ENCODE measurements at places on chromosomes 2 and 18.
A peak's percentile ranks its signal among the peaks of the same experiment; 100 is the strongest.

DNA sequence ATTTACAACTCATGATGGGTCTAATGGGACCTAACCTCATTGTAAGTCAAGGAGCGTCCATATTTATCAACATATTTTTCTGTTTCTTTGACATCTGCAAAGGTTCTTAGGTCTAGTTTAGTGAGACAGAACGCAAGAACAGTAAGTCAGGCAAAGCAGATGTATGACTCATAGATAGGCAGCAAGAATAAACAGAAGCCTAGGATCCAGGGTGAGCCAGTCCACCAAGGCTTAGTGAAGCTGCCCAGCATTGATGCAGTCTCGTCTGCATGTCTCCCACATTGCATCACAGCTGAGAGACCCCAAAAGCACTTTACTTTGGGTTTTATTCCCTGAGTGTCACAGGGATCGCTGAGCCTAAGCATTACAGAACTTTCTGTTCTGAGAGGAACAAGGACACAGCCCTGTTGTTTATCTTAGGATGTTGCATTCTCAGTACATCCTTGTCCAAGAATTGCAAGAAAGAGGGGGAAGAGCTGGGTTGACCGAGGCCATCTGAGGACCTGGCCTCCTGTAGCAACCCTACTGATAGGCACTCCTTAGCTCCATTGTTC, 29.6 kb upstream of the TMEM177 start:
- no peak for DNase-seq

GRCh38 chr2:26587994-26588393, 53.2 kb downstream of the CIB4 start:
- no peak for DNase-seq

DNA sequence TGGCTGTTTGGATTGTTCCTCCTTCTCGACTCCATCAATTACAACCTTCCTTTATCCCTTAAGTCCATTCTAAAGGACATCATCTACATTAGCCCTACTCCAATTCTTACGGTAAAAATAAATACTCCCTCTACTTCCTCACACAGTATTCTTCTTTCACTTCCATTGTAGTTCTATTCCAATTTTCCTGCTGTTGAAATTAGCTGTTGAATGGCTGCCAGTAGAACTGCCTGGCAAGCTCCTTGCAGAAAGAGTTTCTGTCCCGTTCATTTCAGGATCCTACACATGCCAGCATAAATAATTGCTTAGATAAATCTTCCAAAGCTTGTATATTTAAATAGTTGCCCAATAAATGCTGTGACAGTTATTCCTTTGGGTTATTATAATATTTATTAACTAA, 459.3 kb upstream of the TRIB2 start:
- no peak for DNase-seq

DNA sequence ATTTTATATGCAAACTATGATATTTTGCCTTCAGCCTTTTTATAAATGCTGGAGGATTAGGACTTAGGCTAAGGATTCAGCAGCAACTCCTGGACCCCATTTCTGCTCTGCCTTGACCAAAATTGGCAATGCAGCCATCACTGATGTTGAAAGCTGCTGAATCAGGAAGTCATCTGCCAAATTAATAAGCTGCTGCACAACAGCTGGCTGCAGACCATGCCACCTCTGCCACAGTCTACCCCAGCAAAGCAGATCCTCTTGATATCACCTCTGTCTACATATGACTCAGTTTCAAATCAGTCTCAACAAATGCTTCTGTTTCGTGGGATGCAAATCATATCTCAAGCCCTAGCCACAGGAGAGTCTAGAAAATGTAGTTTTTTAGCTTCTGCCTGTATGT, 7.1 kb upstream of the SOS1 start:
- DNase-seq, result peak; percentile 77

- DNase-seq, result no peak
These were observed 17.6 kb downstream of the FBXO11 start for GRCh38 chr2:47888581-47889280.

- no peak for DNase-seq
These were observed 67.0 kb downstream of the TSHZ1 start for GRCh38 chr18:75277610-75277928.

DNA sequence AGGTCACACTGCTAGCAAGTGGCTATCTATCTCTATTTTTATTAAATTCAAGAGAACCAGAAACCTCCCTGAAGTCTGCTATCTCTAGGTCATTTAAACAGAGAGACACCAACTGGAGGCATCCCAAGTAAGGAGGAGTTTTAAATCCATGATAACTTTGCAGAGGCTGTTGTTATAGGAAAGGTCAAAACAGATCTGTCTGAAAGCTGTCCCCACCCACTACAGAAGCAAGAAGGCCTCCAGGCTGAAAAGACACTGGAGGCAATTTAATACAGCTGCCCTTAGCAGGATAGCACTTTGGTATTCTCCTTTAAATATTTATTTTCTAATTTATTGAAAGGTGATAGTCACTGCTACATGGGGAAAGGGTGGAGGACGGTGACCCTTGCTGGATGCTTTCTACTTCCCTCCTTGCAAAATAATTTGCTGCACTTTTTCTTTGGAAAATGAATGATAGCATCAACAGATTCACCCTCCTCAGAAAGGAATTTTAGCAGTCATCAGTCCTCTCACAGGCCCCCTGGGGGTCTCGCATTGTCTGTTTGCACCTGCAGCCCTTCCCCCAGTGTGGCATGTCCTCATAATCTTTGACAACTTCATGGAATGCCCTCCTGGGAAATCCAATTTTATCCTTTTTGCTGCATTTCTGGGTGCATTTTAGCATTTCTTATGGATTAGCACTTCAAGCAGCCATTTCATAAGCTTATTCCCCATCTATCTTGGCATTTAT, 429.5 kb upstream of the TNP1 start:
- no peak for DNase-seq

DNA sequence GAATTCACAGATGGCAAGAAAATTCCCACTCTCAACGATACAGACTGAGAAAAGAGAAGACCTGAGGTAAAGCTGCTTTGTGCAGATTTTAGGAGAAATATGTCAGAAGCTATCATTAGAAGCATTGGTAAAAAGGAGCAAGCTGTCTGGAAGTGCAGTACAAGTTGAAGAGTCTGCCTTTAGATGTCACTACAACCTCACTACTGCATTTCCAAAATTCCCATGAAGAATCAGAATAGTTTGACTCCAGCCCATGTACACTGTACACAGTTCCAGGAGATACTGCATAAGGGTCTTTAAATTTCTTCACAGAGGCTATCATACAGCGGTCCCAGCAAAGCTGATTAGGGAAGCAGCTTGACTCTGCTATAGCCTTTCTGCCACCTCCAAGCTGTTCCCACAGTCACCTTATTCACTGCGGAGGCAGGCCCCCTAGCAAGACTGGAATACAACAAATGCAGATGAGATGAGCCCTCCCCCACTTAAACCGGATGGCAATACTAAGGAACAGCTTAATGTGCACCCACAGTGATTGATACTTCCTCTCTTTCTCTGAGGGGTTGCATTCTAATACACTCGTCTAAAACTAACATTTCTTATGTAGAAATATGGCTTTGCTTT, 527.4 kb downstream of the TMEM182 start:
- DNase-seq, result no peak

DNA sequence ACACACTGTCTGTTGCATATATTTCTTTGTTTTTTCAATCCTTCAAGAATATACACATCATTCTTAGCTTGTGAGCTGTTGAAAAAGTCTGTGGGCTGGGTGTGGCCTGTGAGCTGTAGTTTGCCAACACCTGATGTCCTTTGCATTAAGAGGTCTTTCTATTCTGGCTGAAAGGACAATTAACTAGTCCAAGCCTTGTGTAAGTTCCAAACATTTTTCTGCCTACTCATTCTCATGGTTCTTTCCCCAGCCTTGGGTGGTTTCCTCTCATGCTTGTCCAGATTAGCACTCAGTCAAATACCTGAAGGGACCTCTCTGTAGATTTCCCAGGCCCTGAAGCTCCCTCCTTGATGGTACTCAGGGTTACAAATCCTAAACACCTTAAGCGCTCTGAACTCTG, 57.8 kb upstream of the NABP1 start:
- DNase-seq, result no peak

- no peak for DNase-seq
These were observed 265.3 kb downstream of the HDAC4 start for GRCh38 chr2:239135531-239135930.

DNA sequence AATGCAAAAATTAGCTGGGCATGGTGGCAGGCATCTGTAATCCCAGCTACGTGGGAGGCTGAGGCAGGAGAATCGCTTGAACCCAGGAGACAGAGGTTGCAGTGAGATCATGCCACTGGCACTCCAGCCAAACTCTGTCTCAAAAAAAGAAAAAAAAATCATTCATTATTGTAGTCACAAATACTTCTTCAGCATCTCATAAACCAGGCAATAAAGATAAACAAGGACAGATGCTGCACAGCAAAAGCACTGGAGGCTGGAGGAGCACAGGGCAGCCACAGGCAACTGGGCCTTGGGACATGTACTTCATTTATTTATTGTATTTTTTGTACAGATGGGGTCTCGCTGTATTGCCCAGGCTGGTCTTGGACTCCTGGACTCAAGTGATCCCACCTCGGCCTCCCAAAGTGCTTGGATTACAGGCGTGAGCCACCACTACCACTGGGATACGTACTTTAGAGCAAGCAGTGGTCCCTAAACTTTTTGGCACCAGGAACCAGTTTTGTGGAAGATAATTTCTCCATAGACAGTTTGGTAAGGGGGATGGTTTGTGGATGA, 16.8 kb upstream of the MAT2A start:
- DNase-seq, result no peak

DNA sequence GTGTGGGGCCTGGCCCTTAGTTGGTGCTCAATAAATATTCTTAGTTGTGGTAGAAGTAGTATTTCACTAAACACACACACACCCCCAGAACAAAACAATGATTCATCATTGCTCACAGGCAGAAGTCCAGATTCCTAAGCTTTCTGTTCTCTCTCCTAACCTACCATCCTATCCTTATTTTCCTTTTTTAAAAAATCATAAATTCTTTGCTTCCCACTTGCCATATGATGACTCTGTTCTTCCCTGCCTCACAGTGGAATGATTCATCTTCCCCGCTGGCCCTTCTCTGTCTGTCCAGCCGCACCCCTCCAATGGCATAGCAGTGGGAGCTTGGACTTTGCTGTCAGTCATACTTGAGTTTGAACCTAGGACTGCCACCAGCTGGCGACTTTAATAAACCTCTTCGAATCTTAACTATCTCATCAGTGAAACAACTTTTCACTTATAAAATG, 5.2 kb downstream of the EML6 start:
- DNase-seq, result no peak

DNA sequence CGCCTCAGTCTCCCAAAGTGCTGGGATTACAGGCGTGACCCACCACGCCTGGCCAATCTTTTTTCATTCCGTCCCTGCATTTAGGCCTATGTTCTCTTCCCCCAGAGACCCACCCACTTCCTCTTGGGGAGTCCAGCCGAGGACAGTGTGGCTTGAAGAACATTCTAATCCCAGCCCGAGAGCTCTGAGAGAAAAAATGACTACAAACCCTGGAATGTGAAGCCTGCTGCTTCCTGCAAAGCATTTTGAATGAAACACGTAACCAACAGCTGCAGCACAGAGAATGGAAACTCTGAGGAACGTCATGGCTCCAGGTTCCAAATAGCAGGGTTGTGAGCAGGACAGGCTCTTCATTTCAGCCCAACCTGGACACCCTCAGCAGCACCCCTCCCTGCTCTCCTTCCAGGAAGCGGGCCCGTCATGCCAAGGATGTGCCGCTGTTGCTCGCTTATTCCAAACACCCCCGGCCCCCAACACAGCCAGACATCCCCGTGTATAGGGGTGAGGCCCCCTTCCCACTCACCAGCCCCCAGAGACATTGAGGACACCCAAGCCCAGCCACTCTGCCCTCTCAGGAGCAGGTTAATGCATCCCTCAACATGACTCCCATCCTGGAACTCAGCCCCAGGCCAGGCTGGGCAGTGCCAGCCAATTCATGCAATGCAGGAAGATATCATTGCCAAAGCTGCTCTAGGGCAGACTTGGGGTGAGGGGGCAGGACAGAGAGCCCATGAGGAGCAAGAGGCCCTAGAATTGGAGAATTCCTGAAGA, 139.8 kb downstream of the ZFP36L2 start:
- no peak for DNase-seq

- no peak for DNase-seq
These were observed 48.0 kb downstream of the KCNIP3 start for GRCh38 chr2:95345081-95345562.

- DNase-seq, result no peak
These were observed 147.3 kb upstream of the CYP1B1 start for GRCh38 chr2:38223256-38223655.

GRCh38 chr18:56389190-56389589, 249.2 kb downstream of the TXNL1 start:
- no peak for DNase-seq

- peak; percentile 34 for DNase-seq
These were observed 795 bp downstream of the METTL21A start for GRCh38 chr2:207624185-207625013.

- no peak for DNase-seq
These were observed 33.4 kb downstream of the PAX8 start for GRCh38 chr2:113245276-113245711.

DNA sequence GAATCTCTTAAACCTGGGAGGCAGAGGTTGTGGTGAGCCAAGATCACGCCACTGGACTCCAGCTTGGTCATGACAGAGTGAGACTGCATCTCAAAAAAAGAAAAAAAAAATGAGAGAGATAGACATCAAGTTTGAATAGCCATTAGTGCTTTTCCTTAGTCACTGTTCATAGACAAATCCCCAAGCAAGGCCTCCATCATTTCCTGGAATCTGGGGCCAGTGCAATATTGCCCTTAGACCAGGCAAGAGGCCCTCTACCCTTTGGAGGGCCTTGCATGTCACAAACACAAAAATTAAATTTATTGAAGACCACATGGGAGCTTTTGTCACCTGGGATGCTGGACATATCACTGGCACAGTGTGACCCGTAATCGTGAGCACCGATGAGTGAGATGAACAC, 141.5 kb downstream of the B3GNT2 start:
- no peak for DNase-seq

DNA sequence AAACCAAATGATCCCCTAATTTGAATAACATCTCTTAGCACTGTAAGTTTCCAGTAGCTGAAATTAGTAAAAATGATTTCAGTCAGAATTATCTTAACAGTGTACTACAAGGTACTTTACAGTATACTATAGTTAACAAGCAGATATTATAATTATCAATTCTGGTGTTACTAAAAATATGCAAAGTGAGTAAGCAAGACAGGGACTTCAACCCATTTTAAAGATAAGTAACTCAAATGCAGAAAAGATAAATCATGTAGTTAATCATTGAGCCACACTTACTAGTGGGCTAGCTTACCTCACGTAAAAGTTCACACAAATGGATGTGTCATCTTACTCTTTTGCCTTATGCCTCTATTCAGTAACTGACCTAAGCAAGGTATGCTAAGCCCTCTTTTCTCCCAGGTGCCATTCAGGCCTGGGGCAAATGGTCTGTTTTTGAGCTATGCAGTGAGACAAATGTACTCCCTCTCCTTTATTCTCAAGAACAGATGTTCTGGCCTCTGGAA, 101.0 kb downstream of the NBAS start:
- no peak for DNase-seq

DNA sequence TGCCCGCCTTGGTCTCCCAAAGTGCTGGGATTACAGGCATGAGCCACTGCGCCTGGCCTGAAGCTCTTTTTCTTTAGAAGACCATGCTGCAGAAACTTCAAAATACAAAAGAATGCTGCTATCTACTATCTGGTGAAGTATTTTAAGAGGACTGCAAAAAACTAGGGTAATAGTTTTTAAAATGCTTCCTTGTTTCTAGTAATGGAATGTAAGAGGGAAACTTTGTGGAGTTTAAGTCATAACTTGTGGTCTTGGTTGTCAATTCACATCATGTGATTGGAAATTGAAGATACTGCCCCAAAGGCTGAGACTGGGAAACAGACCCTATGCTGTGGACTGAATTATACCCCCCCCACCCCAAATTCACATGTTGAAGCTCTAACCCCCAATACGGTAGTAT, 68.3 kb downstream of the B3GNT2 start:
- no peak for DNase-seq

Measured in HL-60 (cell line).